Stimulated activated CD8-positive, alpha-beta memory T cell treated with anti-CD3 and anti-CD28 coated beads, Interleukin-2, amount 100 ng/mL, for 1 hour (primary cell): ENCODE measurements at places on chromosomes 12 and 14.

GRCh38 chr12:49369411-49370145, 2.3 kb downstream of the SPATS2 start:
- no peak for DNase-seq

DNA sequence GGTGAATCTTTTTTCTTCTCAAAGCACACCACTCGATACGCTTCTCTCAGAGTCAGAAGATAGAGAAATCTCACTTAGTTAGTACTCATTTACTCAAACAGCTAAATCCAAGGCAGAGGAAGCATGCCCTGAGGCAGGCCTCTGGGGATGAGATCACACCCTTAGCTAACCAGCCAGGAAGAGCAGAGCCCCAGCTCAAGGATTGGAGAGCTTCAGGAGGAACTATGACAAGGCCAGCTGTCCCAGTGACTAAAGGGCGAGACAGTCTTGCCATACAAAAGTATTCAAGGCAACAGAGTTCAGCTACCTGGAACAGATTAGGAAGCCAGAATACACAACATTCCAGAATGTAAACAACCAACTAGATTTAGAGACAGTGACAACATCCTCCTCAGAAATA, 197.7 kb upstream of the CCDC196 start:
- DNase-seq: no peak

DNA sequence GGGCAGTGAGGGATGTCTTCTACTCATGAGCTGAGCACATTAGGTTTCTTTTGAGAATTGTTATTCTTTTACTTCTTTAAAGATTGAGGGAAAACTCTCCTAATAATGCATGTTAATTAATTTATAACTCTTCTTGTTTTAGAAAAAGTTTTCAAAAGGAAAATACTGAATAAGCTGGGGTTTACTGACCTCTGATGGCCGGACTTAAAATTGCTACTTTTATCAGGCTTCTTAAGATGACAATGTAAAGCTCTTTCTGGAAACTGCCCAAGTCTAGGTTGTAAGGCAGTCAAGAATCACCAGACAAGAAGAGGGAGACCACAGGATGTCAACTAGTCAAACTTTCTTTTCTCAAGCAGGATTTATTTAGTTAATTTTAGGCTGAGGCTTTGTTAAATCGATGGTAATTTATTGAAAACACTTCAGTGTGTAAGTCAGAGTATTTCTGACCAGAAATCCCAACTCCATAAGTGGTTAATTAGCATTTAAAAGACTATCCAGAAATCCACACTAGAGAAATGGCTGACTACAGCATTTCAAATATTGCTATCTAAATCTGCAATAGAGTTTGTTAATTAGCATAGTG, 82.1 kb downstream of the AVPR1A start:
- DNase-seq: no peak

DNA sequence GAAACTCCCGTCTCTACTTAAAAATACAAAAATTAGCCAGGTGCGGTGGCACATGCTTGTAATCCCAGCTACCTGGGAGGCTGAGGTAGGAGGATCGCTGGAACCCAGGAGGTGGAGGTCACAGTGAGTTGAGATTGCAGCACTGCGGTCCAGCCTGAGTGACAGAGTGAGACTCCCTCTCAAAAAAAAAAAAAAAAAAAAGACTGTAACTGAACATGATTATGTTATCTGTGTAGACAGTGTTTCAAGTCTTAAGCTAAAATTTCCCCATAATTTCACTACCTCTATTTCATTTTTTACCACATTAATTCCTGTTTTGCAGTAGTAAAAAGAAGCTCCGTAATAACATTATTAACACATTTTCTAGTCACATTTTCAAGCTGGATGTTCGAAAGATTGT, 5.4 kb downstream of the PLBD1 start:
- DNase-seq: no peak

DNA sequence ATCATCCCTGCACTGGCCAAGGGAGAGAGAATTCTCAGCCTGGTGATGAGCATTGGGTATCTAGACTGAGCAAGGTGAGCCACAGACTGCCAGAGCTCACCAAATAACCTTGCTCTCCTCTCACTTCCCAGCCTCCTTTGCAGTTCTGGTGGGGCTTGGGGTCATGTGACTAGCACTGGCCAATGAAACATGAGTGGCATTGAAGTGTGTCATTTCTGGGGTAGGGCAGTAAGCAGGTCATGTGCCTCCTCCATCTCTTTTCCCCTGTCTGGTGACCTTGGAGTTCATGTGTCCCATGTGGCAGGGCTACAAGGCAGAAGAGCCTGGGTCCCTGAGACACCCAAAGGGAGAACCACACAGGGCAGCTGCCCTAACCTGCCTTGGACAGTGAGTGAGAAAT, 3.6 kb upstream of the KRT72 start:
- DNase-seq: no peak
